IMR-90 (cell line): ENCODE measurements at places on chromosomes 7 and 10.
A peak's percentile ranks its signal among the peaks of the same experiment; 100 is the strongest.

GRCh38 chr7:148809856-148810255 lies 74.2 kb downstream of the EZH2 start:
- DNase-seq: no peak

DNA sequence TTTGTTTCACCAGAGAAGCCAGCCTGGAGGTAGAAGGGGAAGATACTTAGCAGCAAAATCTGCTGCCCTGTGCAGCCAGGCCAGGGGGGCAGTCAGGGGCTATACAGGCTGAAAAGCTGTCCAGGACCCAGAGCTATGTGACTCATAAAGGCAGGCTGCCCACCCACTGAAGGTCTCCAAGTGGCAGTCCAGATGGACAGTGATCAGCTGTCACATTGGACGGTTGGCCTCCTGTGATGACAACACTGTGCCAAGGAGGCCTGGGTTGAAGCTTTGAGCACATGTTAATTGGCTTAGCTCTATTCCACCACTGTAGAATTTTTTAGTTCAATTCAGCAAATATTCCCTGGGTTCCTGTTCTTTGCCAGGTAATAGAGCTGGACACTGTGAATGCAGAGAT lies 577.3 kb upstream of the GALNT17 start:
- no peak for DNase-seq

DNA sequence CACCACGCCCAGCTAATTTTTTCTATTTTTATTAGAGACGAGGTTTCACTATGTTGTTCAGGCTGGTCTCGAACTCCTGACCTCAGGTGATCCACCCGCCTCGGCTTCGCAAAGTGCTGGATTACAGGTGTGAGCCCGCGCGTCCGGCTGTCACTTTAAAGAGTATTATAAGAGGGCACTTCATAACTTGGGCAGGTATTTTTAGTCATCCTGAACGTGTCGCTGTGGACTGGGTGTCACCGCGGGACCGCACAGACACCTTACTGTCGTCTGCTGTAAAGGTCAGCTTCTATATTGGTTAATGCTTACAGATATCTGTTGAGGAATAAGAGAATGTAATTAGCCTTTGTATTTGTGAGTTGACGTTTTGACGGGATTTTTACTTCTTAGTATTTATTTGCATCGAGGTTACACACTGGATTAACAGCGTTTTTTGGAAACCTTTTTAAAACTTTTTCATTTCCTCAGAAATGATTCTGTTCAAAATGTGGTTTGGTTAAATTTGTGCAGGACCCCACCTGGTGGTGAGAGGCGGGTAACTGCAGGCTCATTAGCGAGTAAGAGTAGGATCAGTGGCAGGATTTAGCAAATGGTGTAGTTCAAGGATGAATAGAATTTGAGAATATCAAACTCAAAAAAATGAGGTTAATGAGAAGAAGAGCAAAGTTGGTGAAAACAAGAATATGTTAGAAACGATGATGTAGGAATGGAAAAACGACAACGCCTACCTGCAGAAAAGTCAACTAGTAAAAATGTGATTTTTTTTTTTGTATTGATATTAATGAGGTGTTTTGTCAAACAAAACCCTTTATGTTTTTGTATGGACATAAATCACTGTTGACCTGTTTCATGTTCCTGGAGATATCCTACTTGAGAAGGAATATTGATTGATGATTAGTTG lies 3.2 kb downstream of the DNAJB6 start:
- DNase-seq: peak; percentile 74

GRCh38 chr7:46933596-46933995 lies 648.3 kb downstream of the TNS3 start:
- no peak for DNase-seq

DNA sequence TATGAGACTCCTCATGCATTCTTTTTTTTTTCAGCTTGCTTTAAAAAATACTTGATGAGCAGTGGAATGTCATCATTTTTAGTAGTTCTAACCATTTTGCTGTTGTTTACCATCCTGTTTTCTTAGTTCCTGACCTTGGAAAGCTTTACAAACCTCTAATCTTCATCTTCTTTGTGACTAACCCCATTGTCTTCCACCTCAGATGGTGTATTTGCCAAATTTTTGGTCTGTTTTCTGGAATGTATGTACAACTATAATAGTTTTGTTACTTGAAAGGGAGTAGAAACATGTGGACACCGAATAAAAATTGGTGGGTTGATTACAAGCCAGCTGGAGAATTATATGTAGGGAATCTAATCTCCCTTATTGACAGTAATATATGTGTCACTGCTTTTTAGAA lies 172.7 kb downstream of the SND1 start:
- no peak for DNase-seq

DNA sequence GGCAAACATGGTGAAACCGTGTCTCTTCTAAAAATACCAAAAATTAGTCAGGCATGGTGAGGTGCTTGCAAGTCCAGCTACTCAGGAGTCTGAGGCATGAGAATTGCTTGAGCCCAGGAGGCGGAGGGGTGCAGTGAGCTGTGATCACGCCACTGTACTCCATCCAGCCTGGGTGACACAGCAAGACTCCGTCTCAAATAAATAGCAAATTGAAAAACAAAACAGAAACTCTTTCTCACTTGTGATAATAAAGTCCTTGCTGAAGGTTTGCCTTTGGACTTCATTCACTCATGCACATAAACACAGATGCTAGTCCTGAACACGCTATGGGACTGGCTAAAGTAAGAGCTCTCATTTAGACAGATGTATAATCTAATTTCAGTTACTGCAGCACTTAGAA lies 37.6 kb downstream of the ANK3 start:
- DNase-seq: no peak

- DNase-seq: no peak
Measured at GRCh38 chr7:4037308-4037707, 644.8 kb upstream of the FOXK1 start.
